Renal cortex interstitium (tissue), 15 donors: ENCODE measurements at places on chromosomes 13 and 19. TPM values are rescaled to one million over a fixed set of nuclear protein-coding genes. Genes with fewer than 3 reads are reported as not detected.

Gene CCL25
- 0.42 TPM for polyA plus RNA-seq

Gene PTPRS
- 54.2 TPM for polyA plus RNA-seq

DNA sequence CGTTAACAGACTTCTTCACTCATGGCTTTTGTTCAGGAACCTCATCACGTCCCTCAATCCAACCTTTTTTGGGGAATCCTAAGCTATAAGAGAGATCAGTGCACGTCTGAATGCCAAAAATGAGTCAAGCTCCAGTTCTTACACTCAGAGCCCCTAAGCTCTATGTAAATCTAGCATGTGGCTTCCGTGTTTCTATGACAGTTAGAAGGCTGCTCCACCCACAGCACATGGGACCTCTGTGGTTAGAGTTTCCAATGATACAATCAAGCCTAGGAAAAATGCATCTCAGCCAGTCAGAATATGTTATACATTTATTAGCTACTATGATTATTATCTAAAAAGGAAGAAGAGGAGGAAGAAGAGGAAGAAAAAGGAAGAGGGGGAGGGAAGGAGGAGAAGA, 135.9 kb downstream of the ENOX1 start:
- DNase-seq: no peak

- peak; percentile 58 for DNase-seq
These were observed 53.4 kb downstream of the TSSK6 start for GRCh38 chr19:19461671-19462622.

Gene ZFP28
- polyA plus RNA-seq: 16.8 TPM

DNA sequence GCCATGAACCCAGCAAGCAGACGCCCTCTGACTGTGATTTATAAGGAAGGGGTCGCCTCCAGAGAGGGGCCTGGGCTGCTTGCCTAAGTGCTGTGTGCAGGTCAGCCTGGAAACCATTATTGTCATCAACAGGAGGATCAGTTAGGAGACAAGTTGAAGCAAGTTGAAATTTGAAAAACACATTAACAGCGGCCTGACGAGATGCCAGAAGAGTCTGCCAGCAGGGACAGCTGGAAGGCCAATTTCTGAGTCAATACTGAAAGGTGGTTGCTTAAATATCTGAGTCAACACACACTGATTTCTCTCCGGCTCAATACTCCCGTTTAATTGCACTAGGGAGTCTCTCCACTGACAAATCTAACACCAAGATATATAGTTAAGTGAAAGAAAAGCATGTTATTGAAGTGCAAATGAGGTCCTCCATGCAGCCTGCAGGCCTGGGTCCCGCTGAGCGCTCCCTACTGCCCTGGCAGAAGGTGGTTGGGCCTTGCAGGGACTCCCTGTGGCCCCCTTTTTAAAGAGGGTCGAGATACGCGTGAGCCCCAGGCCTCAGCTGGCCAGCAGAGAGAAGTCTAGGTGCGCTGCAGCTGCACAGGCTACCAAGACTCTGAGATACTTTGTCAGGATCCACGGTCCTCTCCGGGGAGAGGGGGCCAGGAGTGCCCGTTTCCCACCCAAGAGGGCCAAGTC, 91.1 kb downstream of the RNASEH2B start:
- no peak for DNase-seq
